ENCODE measurements at places on chromosomes 4 and X.

- no peak for DNase-seq
These were observed 41.1 kb downstream of the ADRA2C start for GRCh38 chr4:3807311-3807710.

DNA sequence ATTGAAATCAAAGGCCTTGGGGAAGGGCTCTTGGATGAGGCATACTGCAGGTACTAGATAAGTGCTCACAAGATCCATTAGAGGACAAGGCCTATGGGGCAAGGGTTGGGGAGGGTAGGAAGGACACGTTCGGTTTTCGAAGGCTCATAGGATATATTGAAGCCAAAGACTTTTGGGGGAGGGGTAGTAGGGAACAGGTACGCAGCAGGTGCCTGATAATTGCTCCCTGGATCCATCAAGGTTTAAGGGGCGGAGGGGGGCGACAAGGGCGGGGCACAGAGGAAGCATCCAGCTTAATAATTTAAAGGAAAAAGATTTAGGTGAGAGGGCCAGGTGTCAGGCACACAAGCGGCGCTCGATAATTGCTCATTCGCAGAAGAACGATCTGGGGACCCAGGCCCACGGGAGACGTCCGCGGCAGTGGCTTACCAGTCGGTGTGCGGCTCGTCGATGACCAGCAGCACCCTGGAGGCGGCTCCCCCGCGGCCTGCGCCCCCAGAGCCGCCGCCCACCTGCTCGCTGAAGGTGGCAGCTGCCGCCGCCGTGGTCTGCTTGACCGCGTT, 653 bp downstream of the SYN1 start:
- DNase-seq = no peak

GRCh38 chr4:6469144-6469543, 3.3 kb downstream of the PPP2R2C start:
- no peak for DNase-seq

- DNase-seq = peak; percentile 38
These were observed 441 bp downstream of the SLC9B2 start for GRCh38 chr4:103075894-103076746.

GRCh38 chr4:3756343-3757059, 9.7 kb upstream of the ADRA2C start:
- no peak for DNase-seq

GRCh38 chrX:76996641-76997040, 450.5 kb upstream of the FGF16 start:
- DNase-seq = no peak

DNA sequence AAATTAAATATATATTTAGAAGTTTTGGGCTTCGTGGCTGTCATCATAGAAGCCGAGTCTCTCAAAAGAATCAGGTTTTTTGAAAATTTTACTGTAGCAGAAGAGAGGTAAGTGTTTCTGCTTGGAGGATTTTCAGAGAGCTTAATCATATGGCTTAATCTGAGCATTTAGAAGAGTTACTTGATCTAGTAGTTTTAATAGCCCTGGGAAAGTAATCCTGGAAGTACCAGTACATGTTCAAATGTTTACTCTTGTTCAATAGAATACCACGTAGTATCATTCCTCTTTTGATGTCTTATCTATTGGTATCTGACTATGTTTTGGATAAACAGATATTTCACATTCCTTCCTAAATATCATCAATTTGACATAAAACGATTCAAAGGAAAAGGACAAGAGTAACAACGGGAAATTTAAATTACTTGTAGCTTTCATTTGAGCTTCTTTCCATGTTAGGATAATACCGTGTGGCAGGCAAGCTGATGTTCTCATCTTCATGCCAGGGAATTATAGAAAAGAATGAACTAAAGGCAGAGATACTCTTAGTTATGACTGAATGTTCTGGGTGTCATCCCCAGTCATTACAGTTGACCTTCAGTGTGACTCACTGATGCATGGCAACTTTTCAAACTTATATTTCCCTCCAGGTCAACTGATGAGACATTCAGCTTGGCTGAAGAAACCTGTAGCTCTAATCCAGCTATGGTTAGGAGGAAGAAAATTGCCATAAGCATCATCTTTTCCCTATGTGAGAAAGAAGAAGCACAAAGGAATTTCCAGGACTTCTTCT, 89.8 kb downstream of the FNIP2 start:
- no peak for DNase-seq

DNA sequence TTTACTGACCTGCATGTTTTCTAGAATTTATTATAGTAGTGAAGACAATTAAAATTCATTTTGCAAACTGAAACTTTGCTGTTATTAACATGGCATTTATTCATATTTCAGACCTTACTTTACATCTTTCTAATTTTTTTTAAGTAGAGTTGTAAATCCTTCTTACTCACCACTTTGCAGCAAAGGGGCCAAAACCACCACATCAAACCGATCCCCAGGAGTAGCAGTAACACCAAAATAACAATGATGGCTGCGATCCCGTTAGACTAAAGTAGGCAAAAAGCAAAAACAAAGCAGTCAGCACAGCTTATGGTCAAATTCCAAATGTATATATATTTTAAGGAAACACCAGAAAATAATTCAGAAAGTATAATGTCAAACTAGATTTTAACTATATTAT, 64.7 kb downstream of the ANTXR2 start:
- no peak for DNase-seq

Measured in GM12864 (cell line).